Activated CD8-positive, alpha-beta memory T cell treated with anti-CD3 and anti-CD28 coated beads for 48 hours (primary cell): ENCODE measurements at places on chromosomes 13 and 19.

DNA sequence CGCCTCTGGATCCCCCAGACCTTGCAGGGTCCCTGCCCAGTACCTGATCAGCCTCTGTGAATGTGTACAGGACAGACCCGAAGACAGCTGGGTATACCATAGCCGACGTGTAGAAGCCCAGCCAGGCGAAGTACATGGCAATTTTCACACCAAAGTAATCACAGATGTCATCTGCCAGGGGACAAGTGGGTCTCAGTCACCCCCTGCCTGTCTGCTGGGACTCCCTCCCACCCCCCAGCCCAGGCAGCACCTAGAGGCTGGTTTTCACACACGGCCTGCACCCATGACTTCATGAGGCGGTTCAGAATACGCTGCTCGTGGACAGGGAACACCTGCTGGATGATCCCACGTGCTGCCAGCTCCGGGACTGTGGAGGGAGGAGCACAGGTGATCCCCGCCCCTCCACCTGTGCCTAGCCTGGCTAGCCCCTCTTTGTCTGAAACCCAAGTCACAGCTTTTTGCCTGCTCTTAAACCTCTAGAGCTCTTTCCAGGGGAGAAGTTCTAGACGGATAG lies 3.6 kb downstream of the ANO8 start:
- no peak for DNase-seq

- no peak for DNase-seq
These were observed 63.4 kb downstream of the MLLT1 start for GRCh38 chr19:6216236-6216995.

- no peak for DNase-seq
These were observed 23.2 kb downstream of the HSPH1 start for GRCh38 chr13:31138515-31138914.

- DNase-seq: no peak
These were observed 19.7 kb downstream of the ZNF567 start for GRCh38 chr19:36707134-36707533.

DNA sequence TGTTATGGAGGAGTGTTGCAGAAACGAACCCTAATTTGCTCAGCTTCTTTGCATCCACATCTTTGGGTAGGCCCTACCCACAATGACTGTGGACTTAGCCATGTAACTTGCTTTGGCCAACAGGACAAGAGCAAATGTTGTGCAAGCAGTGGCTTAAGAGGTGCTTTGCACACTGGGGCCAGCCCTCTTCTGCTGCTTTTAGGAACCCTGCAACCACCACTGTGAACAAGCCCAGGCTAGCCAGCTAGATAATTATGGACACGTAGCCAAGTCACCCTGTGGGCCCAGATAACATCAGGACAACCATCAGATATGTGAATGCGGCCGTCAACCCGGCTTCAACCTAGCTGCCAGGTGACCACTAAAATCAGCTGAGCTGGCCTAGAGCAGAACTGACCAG lies 17.1 kb downstream of the C19orf47 start:
- no peak for DNase-seq

DNA sequence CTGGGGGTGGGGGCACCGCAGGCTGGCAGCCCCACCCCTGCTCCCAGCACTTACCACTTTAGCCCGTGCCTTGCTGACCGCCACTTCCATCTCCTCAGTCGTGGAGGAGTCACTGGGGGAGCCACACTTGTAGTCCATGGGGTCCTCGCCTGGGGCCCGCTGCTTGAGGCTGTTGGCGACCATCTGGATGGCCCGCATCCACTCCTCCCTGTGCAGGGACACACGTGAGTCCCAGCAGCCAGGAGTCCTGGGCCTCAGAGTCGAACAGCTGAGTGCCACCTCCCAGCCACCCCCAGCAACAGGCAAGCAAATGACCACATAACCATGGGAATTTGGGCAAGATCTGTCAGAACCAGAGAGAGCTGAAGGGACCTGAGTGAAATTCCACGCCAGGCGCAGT lies 16.0 kb upstream of the CCNP start:
- DNase-seq: no peak
